ENCODE measurements at places on chromosomes 3 and 15.
A peak's percentile ranks its signal among the peaks of the same experiment; 100 is the strongest.

GRCh38 chr3:189862385-189862998, 231.3 kb downstream of the TP63 start:
- no peak for DNase-seq

GRCh38 chr15:59543721-59544547, 67.6 kb upstream of the GCNT3 start:
- no peak for DNase-seq

GRCh38 chr3:127207727-127208482, 15.0 kb downstream of the PRR23E start:
- no peak for DNase-seq

GRCh38 chr15:90184119-90184785, 16.9 kb upstream of the SEMA4B start:
- DNase-seq, result peak; percentile 67

DNA sequence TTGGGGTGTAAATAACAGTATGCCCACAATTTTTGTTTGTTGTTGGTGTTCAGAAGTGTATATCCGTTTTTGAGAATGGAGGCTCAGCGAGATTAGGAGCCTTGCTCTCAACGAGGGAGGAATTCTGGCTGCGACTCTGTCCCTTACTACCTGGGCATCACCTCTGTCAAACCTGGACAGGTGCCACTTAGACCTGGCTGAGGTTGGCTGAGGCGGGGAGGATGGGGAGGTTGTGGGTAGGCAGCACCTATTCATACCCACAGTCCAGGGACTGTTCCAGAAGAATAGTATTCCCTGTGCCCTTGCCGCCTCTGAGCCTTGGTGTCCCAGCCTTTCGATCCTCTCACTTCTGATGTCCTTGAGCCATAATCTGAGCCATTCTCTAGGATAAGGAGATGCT, 99.9 kb downstream of the LINGO1 start:
- DNase-seq, result no peak

GRCh38 chr3:187931101-187931500, 185.8 kb upstream of the BCL6 start:
- no peak for DNase-seq

GRCh38 chr15:68817304-68818065, 3.2 kb downstream of the ANP32A start:
- DNase-seq, result peak; percentile 53

DNA sequence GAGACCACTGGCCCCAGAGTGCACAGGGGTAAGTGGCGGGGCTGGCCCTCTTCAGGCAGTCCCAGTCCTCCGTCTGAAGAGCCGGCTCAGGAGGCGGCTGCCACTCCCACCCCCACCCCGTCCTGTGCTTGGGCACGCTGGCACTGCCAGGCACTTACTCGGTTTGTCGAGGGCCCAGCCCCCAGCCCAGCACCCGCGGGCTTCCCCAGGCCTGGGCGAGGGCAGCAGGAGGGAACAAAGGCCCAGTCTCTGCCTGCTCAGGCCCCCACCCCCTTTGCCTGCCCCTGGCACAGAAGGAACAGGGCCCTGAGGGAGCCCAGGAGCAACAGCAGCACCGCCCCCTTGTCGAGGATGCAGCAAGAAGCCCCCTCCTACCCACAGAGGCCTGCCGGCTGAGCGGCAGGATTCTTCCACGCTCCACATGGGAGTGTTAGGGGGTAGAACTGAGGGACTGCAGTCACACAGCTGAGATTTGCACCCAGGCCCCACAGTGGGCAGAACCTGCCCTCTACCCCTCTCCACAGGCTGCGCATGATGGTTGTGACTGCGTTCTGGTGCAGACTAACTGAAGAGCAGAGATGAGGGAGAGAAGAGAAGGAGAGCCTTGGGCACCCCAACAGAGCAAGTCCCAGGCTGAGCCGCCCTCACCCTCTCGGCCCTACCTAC, 8.9 kb downstream of the DUSP7 start:
- no peak for DNase-seq

- DNase-seq, result no peak
Observed at GRCh38 chr15:31481142-31481541, 154.5 kb downstream of the KLF13 start.

- no peak for DNase-seq
Observed at GRCh38 chr3:155778462-155778861, 27.6 kb downstream of the C3orf33 start.

DNA sequence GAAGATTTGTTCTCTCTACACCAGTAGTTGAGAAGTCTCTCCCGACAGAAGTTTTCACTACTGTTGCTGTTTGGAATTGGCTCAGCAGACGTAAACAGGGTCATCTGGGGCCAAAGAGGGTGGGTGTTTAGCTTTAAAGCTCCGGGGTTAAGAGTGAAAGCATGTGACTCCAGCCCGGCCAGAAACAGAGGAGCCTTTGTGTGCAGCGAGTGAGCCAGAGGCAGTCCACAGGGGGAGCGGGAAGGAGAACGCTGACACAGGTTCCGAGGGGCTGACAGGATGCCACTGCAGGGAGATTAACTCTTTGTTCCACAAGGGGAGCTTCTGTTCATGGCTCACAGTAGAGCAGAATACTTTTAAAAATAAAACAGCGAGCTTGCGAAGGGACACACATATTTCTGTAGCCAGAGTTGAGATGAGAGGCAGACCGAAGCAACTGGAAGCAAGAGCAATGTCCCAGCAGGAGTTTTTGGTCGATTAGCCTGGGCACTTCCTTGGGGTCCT, 26.9 kb downstream of the BMF start:
- DNase-seq, result no peak

GRCh38 chr3:79769229-79769628, 1.4 kb upstream of the ROBO1 start:
- no peak for DNase-seq

DNA sequence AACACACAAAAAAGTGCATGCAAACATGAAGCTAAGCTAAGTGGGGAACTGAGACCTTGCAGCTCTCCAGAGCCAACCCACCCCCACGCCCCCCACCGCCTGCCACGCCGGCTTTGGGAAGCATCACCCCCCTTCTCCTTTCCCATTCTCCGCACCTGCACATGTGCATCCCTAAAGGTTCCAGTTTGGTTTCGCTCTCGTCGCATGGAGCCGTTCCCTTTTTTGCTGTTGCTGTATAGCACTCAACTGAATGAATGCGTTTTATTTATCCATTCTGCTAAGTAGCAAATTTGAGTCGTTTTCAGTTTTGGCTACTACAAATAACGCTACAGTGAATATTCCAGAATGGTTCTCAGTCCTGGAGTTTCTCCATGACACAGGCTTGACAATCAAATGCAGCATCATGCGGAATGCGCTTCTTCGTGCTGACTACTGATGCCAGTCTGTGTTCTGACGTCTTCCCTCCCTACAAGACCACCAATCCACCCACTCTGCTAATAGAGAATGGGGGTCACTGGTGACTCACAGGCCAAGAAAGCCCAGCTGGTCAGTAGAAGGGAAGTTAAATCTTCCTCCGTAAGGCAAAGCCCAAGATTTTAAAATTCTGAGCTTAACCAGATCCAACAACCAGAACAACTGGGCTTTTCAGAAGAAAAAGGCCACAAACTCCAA, 115.3 kb downstream of the XXYLT1 start:
- DNase-seq, result no peak

GRCh38 chr3:99848433-99848832, 30.8 kb downstream of the CMSS1 start:
- DNase-seq, result no peak

GRCh38 chr3:194569252-194569651, 64.0 kb downstream of the TMEM44 start:
- DNase-seq, result no peak

DNA sequence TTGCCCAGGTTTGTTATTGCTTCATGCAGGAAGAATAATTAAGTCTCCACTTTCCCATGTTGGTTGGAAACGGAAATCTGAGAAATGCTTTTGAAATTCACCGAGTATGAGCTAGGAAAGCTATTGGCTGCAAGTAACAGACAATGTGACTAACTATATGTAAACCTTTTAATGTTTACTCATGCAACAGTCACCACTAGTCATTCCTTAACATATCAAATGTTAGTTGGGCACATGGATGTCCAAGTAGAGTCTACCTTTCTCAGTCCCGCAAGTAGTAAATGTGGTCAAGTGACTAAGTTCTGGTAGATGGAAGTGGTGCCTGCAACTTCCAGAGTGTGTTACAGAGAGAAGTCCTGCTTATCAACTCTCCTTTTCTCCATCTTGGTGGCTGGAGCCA, 52.5 kb downstream of the KLF15 start:
- DNase-seq, result no peak

- DNase-seq, result no peak
Observed at GRCh38 chr15:95350908-95351307, 979.6 kb upstream of the NR2F2 start.

DNA sequence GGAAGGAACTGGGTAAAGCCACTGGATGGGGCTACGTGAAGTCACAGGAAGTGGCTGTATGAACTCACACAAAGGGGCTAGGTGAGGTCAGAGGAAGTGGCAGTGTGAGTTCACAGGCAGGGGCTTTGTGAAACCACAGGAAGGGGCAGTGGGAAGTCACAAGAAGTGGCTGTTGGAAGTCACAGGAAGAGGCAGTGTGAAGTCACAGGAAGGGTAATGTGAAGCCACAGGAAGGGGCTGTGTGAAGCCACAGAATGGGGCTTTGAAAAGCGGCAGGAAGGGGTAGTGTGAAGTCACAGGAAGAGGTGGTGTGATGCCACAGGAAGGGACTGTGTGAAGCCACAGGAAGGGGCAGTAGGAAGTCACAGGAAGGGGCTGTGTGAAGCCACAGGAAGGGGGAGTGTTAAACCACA, 34.6 kb downstream of the GASK1A start:
- no peak for DNase-seq

GRCh38 chr3:13716540-13717221, 163.2 kb downstream of the WNT7A start:
- DNase-seq, result no peak

DNA sequence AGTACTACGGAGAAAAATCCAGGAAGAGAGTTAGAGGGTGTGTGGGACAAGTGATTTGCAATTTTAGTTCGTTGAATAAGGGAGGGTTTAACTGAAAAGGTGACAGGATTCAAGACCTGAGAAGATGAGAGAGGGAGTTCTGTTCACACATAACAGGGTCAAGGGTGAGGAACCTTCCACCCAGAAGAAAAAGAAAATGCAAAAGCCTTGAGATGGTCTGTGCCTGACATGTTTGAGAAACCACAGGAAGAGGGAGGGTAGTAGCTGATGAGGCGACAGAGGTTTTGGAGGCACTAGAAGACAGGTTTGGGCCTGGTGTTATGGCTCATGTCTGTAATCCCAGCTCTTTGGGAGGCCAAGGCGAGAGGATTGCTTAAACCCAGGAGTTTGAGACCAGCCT, 591 bp upstream of the SLC25A20 start:
- DNase-seq, result no peak

GRCh38 chr3:111616417-111617105, 21.4 kb upstream of the ZBED2 start:
- DNase-seq, result no peak

- DNase-seq, result no peak
Observed at GRCh38 chr15:63090472-63090871, 31.2 kb upstream of the LACTB start.

DNA sequence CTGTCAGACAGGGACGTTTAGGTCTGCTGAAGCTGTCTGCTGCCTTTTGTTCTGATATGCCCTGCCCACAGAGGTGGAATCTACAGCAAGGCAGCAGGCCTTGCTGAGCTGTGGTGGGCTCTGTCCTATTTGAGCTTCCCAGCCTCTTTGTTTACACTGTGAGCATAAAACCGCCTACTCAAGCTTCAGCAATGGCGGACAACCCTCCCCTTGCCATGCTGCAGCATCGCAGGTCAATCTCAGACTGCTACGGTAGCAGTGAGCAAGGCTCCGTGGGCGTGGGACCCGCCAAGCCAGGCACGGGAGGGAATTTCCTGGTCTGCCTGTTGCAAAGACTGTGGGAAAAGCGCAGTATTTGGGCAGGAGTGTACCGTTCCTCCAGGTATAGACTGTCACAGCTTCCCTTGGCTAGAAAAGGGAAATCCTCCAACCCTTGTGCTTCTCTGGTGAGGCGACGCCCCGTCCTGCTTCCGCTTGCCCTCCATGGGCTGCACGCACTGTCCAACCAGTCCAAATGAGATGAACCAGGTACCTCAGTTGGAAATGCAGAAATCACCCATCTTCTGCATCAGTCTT, 71.4 kb downstream of the SPSB4 start:
- DNase-seq, result no peak

- no peak for DNase-seq
Observed at GRCh38 chr3:61448378-61448777, 113.0 kb upstream of the PTPRG start.

- DNase-seq, result no peak
Observed at GRCh38 chr3:58848826-58849225, 182.3 kb upstream of the FAM3D start.

DNA sequence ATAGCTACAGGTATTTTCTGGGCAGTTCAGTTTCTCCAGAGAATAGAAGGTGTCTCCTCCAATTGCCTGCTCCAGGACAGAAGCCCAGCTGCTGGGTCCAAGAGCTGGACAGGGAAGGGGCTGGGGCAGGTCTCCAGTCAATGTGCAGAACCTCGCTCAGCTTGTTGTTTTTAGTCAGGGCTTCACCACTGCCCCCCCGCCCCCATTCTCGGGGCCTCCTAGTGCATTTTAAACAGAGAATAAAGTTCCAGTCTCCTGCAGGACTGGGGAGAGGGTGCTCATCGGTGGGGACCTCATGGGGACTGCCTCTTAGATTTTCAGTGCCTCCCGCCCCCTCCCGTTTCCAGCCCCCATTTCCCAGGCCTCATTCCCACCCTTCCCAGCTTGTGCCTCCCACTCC, 216.6 kb downstream of the XXYLT1 start:
- DNase-seq, result no peak

GRCh38 chr3:142660893-142661292, 62.9 kb upstream of the TRPC1 start:
- no peak for DNase-seq

GRCh38 chr3:114892880-114893279, 254.2 kb downstream of the ZBTB20 start:
- DNase-seq, result no peak

GRCh38 chr3:113485161-113485609, 29.8 kb downstream of the SPICE1 start:
- DNase-seq, result no peak

DNA sequence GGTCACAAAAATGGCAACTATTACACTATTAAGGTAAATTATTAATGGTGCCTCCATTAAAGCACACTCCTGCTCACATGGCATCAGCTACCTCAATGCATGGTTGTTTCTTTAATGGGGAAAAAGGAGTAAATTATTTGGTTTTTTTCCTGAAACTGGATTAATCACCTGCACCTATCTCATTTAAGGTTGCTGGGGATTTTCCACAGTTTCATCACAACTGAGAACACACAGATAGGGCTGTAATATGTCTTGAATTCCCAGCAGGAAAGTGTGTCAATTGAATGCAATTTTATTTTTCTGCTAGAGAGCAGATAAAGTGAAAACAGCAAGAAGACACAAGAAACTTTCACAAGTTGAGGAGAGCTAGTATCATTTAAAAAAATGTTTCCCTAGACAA, 36.4 kb downstream of the RFTN1 start:
- DNase-seq, result no peak

Measured in NCI-H774 (cell line).